ENCODE measurements at places on chromosomes 5 and 9. TPM values are rescaled to one million over a fixed set of nuclear protein-coding genes. Genes with fewer than 3 reads are reported as not detected.

The C5orf52 gene
- total RNA-seq = not detected

The SLC4A9 gene
- not detected for total RNA-seq

The ANKDD1B gene
- total RNA-seq = 0.33 TPM

The GCNT1 gene
- total RNA-seq = 3.9 TPM

The OBP2B gene
- total RNA-seq = not detected

The PPP2R2B gene
- not detected for total RNA-seq

The SLC6A19 gene
- total RNA-seq = not detected

The BRD8 gene
- 50.0 TPM for total RNA-seq

The NUDCD2 gene
- total RNA-seq = 6.2 TPM

The ECPAS gene
- total RNA-seq = 98.3 TPM

The RORB gene
- under 0.01 TPM for total RNA-seq

The SLC46A2 gene
- not detected for total RNA-seq

The SLC34A1 gene
- not detected for total RNA-seq

The CXCL14 gene
- total RNA-seq = not detected

The FAM174A gene
- 17.6 TPM for total RNA-seq

The C5orf58 gene
- total RNA-seq = not detected

The MYMK gene
- not detected for total RNA-seq

The COX7C gene
- 178 TPM for total RNA-seq

The ACER2 gene
- total RNA-seq = 13.5 TPM

The ABHD17B gene
- 32.4 TPM for total RNA-seq

The FABP6 gene
- not detected for total RNA-seq

All from vein endothelial cell (primary cell).